ENCODE measurements at places on chromosomes 6 and 20. TPM values are rescaled to one million over a fixed set of nuclear protein-coding genes. Genes with fewer than 3 reads are reported as not detected.

- H3K4me3 ChIP-seq, result no peak overlapping the region
- no peaks in the 10 kb centered on the region for H3K27me3 ChIP-seq
- H3K27ac ChIP-seq, result no peak overlapping the region
- no peaks in the 10 kb centered on the region for H3K4me1 ChIP-seq
- no peaks in the 10 kb centered on the region for H3K36me3 ChIP-seq
Observed at GRCh38 chr6:166105341-166106075, 62.1 kb downstream of the TBXT start.

Gene GUCA1A
- total RNA-seq, result not detected

DNA sequence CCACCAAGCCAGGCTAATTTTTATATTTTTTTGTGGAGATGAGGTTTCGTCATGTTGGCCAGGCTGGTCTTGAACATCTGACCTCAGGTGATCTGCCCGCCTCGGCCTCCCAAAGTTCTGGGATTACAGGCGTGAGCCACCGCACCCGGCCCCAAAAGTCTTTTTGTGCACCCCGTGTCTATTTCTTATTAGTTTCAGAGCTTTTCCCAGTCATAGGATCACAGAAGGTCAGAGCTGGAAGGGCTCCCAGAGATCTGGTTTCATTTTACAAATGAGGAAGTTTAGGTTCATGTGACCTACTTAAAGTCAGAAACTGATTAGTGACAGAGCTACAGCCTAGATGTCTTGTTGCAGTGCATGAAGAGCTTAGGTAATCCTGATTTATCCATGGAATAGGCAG, 1.6 kb upstream of the OGFRL1 start:
- no peak for DNase-seq
- H3K4me1 ChIP-seq, result no peaks in the 10 kb centered on the region
- peak overlapping the region; percentile 98 for H3K27ac ChIP-seq
- no peak overlapping the region for H3K4me3 ChIP-seq
- H3K36me3 ChIP-seq, result no peaks in the 10 kb centered on the region
- H3K27me3 ChIP-seq, result no peaks in the 10 kb centered on the region

GRCh38 chr20:3674447-3674846, 7.4 kb downstream of the ADAM33 start:
- no peak overlapping the region for H3K27ac ChIP-seq
- no peak overlapping the region for H3K4me3 ChIP-seq
- H3K36me3 ChIP-seq, result no peaks in the 10 kb centered on the region
- no peak for DNase-seq

DNA sequence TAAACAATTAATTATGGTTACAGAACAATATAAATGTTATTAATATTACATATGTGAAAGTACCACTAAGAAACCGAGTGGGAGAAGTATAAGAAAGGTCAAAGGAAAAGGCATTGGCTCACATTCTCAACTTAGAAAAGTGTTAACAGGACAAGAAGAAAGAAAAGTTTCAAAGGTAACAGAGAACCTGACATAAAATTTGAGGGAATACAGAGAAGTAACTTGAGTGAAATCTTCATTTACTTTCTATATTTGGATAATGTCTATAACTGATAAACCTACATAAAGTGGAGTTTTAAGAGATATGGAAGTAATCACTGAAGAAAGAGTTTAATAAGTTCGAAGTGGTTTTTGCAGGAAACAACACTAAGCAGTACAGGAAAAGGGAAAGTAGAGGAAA, 30.1 kb downstream of the REPS1 start:
- no peaks in the 10 kb centered on the region for H3K36me3 ChIP-seq
- no peaks in the 10 kb centered on the region for H3K27me3 ChIP-seq
- H3K27ac ChIP-seq, result peak overlapping the region; percentile 4
- no peak overlapping the region for H3K4me3 ChIP-seq
- H3K4me1 ChIP-seq, result peaks cover 17% of the 10 kb centered on the region

Gene OR2B6
- not detected for total RNA-seq

DNA sequence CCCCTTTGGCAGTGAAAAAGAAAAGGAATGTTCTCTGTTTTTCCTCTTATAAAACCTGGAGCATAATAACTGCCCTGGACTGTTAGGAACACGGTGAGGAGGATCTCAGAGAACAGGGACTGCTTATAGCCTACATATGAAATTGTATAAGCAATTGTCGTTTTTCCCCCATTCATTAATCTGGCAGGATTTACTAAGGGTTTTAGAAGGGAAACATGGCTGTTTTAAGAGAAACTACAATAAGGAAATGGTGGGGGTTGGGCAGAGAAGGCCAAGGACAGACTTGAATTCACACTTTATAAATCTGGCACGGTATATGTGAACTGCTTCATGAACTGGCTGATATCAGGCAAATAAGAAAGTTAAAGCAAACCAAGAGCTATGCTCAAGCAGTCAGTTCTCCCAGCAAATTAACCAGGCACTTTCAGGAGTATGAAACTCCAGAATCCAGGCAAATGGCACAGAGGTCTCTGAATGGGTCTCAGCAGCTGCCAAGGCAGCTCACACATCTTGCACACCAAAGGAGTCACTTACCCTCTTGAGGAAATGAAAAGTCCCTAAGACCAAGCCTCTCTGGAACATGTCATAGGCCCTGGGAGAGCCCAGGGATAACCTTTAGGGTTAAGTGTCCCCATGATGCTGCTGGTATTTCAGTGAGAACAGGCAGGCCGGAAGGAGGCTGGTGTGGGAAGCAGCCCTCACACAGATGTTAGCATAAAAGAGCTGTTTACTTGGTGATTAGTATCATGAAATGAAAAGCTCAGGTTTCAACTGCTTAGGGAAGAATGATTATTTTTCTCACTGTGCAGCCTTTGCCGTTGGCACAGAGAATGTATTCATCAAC, 260.5 kb upstream of the MARCKS start:
- peaks cover 26% of the 10 kb centered on the region for H3K4me1 ChIP-seq
- no peak overlapping the region for H3K4me3 ChIP-seq
- H3K36me3 ChIP-seq, result no peaks in the 10 kb centered on the region
- DNase-seq, result peak; percentile 29
- H3K27me3 ChIP-seq, result no peaks in the 10 kb centered on the region

DNA sequence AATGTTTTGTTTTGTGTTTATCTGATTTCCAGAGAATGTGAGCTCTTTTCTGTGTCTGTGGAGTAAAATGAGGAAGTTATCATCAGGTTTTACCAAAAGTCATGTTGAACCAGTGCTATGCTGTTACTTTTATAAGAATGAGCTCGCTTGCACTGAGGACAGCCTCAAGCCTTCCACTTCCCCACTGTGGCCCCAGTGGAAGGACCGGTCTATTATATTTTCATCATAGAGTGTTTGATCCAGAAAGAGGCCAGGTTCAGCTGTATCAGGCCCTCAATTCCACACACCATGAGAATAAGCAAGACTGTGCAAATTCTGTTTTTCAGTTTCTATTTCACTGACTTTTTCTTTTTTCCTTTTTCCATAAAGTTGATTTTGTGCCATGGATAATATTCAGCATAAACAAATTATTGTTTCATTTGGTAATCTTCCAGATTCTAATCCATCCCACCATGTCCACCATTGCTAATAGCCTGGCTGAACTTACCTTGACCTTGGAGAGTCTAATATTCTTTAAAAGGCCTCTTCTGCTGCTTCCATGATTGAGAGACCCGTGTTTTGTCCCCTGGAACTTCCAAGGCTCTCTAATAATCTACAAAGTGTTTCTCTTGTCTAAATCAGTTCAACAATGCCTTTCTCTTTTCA, 286.2 kb downstream of the THBS2 start:
- no peaks in the 10 kb centered on the region for H3K27me3 ChIP-seq
- H3K27ac ChIP-seq, result no peak overlapping the region
- H3K4me3 ChIP-seq, result no peak overlapping the region
- no peaks in the 10 kb centered on the region for H3K36me3 ChIP-seq

DNA sequence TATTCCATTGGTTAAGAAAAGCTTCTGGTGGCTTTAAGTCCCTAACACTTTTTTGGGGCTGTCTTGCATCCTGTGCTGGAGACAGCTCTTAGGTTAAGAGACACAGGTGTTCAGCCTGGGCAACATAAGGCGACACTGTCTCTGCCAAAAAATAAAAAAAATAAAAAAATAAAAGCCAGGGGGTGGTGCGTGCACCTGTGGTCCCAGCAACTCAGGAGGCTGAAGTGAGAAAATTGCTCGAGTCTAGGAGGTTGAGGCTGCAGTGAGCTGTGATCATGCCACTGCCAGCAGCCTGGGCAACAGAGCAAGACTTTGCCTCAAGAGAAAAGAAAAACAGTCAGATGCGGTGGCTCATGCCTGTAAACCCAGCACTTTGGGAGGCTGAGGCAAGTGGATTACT, 55.6 kb upstream of the ZMYND8 start:
- H3K27ac ChIP-seq, result peak overlapping the region; percentile 33
- no peak overlapping the region for H3K4me3 ChIP-seq
- no peaks in the 10 kb centered on the region for H3K36me3 ChIP-seq
- no peaks in the 10 kb centered on the region for H3K27me3 ChIP-seq

DNA sequence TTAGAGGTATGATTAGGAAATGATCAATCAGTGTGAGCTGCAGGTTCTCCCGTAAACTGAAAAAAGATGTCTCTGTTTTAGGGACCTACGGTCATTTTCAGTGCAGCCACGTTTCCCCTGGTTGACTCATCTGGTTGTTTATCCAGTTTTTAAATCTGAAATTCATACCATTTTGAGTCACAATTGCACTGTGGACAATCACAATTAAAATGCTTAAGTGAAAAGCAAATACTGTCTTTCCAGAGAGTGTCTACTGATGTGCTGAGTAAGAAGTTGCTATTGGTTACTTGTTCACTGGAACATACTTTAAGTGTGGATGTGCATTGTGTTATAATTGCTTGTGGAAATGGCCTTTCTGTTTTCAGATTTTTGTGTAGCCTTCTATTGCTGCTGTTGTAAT, 305.1 kb upstream of the SASH1 start:
- no peak overlapping the region for H3K27ac ChIP-seq
- H3K4me1 ChIP-seq, result no peaks in the 10 kb centered on the region

DNA sequence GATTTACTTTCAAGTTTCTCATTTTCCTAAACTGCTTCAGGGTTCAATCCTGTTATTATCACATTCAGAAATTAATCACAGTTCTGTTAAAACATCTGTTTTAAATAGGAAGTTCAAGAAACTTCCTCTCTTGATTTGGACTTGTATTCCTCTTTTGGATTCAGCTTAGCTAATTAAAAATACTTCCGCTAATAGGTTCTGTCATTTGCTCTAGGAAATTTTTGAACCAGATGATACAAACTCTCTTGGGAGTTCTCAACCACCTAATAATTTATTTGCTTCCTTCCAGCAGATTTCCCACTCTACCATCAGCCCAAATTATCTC, 15.9 kb upstream of the TMEM30A start:
- H3K4me1 ChIP-seq, result peaks cover 12% of the 10 kb centered on the region
- peaks cover 11% of the 10 kb centered on the region for H3K36me3 ChIP-seq
- no peaks in the 10 kb centered on the region for H3K27me3 ChIP-seq
- DNase-seq, result no peak
- H3K27ac ChIP-seq, result no peak overlapping the region

- no peak for DNase-seq
- peak overlapping the region; percentile 4 for H3K27ac ChIP-seq
Observed at GRCh38 chr6:26311385-26312095, 53.5 kb upstream of the BTN3A2 start.

DNA sequence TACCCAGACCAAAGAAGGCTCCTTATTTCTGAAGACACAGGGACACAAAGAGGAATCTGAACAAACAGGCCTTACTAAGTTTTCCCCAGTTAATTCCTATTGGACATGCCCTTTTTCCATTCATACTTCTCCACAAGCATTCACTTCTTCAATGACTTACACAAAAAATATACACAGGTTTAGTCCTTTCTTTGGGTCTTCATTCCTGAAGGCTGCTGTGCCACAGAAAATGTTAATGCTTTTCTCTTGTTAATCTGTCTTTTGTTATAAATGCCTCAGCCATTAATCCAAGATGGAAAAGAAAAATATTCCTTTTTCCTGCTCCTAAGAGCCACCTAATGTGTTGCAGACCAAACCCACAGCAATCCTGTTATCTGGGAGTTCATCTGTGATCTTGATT, 71.2 kb downstream of the QRSL1 start:
- no peaks in the 10 kb centered on the region for H3K4me1 ChIP-seq
- H3K27me3 ChIP-seq, result peaks cover 14% of the 10 kb centered on the region
- DNase-seq, result no peak
- no peaks in the 10 kb centered on the region for H3K36me3 ChIP-seq

Gene ME1
- 19.6 TPM for total RNA-seq

GRCh38 chr6:121443971-121444541, 8.6 kb downstream of the GJA1 start:
- peaks cover 26% of the 10 kb centered on the region for H3K4me1 ChIP-seq
- H3K36me3 ChIP-seq, result peaks cover 3% of the 10 kb centered on the region
- H3K27ac ChIP-seq, result peak overlapping the region; percentile 55
- H3K4me3 ChIP-seq, result peak overlapping the region; percentile 3

- DNase-seq, result no peak
- H3K27me3 ChIP-seq, result no peaks in the 10 kb centered on the region
- H3K4me3 ChIP-seq, result no peak overlapping the region
Observed at GRCh38 chr6:37838219-37838921, 18.8 kb downstream of the ZFAND3 start.

Gene GABRR1
- total RNA-seq, result not detected

Gene SLC17A3
- not detected for total RNA-seq

DNA sequence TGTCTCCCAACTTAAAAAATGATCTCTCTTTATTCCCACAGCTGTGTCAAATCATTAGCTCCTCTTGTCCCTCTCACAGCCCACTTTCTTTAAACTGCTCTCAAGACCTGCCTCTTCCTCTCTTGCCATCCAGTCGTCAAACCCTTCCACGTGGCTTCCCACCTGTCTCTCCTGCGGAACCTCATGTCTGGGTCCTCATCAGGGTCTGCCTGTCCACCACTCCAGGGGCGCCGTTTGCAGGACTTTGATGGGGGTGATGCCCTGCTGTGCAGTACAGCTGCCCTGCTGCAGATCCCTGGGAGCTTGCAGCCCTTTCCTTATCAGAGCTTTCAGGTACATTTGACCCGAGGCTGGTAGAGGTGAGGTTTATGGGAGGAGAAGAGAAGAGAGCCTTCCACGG, 114.8 kb downstream of the DHX35 start:
- DNase-seq, result no peak
- H3K4me3 ChIP-seq, result no peak overlapping the region
- H3K27ac ChIP-seq, result no peak overlapping the region
- H3K27me3 ChIP-seq, result peaks cover 5% of the 10 kb centered on the region

GRCh38 chr6:26290941-26291340, 74.1 kb upstream of the BTN3A2 start:
- no peaks in the 10 kb centered on the region for H3K36me3 ChIP-seq
- no peaks in the 10 kb centered on the region for H3K27me3 ChIP-seq
- DNase-seq, result no peak
- H3K4me3 ChIP-seq, result no peak overlapping the region

DNA sequence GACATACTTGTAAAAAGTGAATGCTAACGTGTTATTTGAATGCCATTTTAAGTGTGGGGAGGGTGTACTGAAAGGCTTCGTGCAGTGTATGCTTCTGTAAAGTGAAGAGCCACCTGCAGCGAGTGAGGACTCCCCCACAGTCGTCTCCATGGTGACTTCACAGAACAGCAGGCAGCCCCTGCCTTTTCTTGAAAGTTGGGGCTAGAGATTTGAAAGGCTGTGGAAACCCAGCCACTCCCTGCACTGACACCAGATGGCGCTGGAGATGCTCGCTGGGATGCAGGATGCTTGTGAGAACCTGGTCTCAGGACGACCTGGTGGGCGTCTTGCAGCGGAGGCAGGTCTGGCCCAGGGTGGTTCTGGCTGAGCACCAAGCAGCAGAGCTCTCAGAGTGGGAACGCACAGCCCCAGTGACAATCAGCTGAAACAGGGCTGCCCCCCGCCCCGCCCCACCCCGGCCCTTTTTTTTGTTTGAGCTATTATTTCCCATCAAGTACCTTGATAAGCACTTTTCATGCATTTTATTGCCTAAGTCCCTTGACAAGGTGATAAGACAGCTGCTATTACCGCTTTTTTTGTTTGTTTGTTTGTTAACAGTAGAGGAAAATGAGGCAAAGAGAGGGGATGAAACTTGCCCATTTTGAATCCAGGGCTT, 150.3 kb downstream of the SYCP2 start:
- H3K36me3 ChIP-seq, result no peaks in the 10 kb centered on the region
- no peak overlapping the region for H3K27ac ChIP-seq
- H3K4me3 ChIP-seq, result no peak overlapping the region
- H3K4me1 ChIP-seq, result no peaks in the 10 kb centered on the region
- no peak for DNase-seq
- no peaks in the 10 kb centered on the region for H3K27me3 ChIP-seq
